GF-D8 (cell line): ENCODE measurements at places on chromosomes 3 and 15.

DNA sequence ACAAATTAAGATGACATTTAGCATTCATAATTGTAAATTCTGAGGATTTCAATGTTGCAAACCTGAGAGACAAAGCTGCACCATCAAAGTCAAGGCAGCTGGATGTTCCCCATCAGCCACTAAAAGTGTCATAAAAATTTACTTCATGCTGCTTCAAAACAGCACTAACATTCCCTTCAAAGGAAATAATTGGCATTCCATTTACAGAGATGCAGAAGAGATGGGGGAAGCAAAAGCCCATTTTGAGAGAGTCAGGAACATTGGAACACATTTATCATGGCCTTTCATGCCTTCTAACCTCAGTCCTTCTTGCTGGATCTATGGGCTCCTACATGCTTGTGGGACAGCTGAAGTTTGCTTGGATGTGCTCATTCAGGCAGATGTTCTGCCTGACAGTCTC, 6.4 kb upstream of the TMEM158 start:
- no peak for DNase-seq

DNA sequence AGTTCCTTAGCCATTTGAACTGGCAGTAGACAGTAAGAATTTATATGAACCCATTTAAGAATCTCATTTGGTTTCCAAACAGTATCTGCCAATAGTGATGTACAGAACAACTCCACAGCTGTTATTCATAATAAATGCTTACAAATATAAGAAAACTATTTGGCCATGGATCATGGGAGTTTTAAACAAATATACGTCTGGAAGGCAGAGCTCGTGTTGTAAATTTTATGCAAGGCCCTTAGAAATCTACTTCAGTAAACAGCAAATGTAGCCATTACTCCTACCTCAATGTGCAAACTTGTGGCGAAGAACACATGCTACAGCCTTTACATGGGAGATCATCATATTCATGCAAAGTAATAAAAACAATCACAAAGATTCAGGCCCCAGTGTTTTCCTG, 65.3 kb upstream of the NANOGP8 start:
- DNase-seq: no peak

GRCh38 chr15:51622604-51623370, at the start of gene DMXL2:
Gene DMXL2, minus strand, starts transcription at chr15:51622771. Its CDS starts 226 bp downstream, at chr15:51622545.
- peak; percentile 52 for DNase-seq

DNA sequence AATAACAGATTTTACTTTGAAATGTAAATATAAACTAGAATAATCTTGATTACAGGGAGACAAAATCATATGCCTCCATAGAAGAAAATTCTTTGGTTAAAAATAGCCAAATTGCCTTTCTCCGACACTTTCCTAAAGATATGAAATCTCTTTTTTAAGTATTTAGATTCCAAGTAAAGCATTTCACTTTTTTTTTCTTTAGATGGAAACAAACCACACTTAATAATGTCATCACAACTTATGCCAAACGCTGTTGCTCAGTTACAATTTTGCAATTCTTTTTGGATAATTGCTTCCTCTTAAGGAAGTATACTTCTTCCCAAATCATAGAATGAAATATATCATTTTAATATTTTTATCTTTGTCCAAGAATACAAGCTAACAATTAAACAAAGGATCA, 294.1 kb upstream of the ARL6 start:
- no peak for DNase-seq

DNA sequence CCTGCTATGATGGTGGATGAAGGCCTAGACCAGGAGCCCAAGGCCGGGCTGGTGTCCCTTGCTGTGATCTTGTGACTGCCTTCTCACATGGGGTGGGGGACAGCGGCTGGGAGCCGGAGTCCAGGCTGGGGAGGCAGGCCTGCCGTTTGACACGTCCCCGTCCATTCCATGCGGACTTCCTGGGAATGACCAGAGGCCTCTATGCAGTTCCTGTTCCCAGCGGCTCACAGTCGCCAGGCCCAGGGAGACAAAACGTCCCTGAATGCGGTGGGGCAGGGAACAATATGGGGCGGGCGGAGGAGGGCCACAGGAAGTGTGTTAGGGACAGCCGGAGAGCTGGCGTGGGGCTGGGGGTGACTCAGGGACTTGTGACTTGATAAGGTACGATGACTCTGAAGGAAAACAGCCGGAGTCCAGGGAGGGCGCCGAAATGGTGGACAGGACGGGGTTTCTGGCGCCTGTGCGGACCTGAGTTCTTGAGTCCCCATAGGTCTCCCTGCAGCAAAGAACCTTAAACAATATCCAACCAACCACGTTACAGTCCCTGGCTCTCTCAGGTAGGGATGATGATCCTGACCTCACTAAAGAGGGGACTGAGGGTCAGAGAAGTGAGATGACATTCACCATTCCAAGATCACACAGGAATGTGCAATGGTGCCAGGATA, 40.5 kb upstream of the SMAD6 start:
- no peak for DNase-seq

GRCh38 chr3:41693799-41694198, 268.1 kb downstream of the ULK4 start:
- DNase-seq: no peak

- no peak for DNase-seq
Measured at GRCh38 chr3:153079386-153079785, 82.6 kb upstream of the RAP2B start.
